ENCODE measurements at places on chromosomes 2 and 18.

GRCh38 chr2:217407362-217407761 lies 547.5 kb upstream of the TNP1 start:
- no peak for DNase-seq

DNA sequence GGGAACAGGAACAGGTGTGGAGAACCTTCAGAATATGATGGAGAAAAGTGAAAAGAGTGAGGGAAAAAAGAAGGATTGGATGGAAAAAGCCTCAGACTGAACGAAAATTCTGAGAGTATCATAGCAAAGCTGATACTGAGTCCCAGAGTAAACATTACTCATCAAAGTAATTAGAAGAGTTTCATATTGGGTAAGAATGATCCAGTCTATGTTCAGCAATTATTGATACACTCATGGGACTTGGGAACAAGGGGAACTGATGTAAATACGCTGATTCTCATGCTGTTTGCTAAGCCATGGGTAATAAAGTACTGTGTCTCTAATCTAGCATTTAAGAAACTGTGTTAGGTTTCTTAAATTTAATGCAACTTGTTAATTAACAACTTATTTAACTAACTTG lies 219.9 kb upstream of the NOL4 start:
- no peak for DNase-seq

- no peak for DNase-seq
These were observed 54.5 kb upstream of the SETBP1 start for GRCh38 chr18:44626236-44626635.

- DNase-seq: no peak
These were observed 318 bp upstream of the CDC42EP3 start for GRCh38 chr2:37671816-37672103.

- no peak for DNase-seq
These were observed 166.0 kb downstream of the EHBP1 start for GRCh38 chr2:62871506-62871905.

- no peak for DNase-seq
These were observed 112.1 kb upstream of the MGAT5 start for GRCh38 chr2:134141598-134142340.

GRCh38 chr2:234638966-234639365 lies 142.1 kb upstream of the ARL4C start:
- DNase-seq: no peak

DNA sequence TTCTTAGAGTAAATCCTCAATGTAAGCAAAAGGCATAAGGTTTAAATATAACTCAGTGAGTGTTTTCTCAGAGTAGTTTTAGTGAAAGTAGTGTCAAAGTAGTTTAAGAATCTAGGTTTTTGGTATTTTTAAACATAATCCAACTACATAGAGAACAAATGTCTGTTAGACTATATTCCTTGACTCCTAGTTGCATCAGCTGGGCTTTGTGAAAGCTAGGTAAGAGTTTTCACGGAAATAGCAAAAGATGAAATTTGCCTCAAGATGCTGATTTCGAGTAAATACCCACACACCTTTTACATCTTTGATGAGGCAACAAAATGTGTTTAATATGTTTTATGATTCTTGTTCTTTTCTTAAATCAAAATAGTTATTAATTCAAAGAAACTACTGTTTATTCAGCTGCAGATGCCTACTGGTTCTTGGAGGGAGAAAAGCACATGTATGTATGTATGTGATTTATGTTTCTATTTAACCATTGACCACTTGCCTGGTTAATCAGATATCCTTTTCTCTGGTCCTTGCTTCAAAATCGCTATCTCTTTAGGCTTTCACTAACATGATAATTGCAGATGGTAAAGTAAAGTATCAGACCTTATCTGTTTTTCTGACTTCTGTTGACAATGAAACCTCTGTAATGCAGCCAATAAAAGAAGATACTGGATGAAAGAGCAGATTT lies 117.4 kb upstream of the NOSTRIN start:
- no peak for DNase-seq

GRCh38 chr2:240355001-240355891 lies 80.2 kb upstream of the GPC1 start:
- DNase-seq: no peak

- DNase-seq: no peak
These were observed 143.6 kb upstream of the MAP3K20 start for GRCh38 chr2:172931918-172932520.

DNA sequence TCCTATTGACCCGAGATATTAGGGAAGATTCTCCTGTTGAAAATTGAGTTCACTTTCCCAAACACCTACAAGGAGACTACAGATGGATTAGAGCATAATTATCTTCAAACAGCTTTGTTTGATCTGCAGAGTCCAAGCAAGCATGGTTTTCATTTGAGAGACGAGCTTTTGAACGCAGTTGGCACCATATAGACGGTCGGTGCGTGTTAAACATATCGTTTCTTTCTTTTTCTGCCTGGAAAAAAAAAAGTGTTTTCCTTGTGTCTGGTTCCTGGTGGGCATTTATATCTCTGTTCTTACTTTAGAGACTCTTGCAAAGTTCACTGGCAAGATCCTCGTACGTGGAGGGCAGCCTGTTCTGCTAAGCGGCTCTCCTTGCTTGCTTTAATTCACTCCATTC lies 248.9 kb downstream of the TMEM182 start:
- no peak for DNase-seq

DNA sequence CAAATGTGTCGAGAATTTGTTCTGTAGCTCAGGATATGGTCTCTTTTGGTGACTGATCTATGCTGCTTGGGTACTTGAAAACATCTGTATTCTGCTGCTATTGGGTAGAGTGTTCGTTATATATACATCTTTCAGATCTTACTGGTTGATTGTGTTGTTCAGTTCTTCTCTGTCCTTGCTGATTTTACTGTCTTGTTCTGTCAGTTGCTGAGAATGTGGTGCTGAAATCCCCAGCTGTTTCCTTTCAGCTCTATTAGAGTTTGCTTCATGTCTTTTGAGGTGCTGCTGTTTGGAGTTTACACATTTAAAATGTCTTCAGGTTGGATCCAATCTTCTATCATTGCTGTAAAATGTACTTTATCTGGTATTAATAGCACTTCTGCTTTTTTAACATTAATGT lies 12.9 kb downstream of the BCL2L11 start:
- no peak for DNase-seq

DNA sequence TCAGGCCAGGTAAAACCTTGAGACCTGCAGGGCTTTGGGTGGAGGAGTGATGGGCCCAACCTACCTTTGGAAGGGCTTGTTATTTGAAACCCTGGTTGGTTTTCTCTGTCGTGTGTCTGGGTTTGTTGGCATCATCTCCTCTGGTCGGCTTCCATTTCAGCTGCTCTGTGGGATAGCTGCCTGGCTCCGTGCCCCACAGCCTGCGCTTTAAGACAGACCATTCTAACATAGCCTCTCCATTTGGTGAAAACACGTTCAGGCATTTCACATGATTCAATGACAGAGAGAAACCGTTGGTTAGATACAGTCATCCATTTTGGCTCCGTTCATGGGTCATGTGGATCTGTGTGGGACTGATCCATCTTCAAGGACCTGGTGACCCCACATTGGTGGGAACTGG lies 37.0 kb upstream of the LYPD6B start:
- no peak for DNase-seq
